GOT3 (cell line): ENCODE measurements at places on chromosomes 6 and 20.

GRCh38 chr20:34923414-34923813 lies 32.2 kb downstream of the GSS start:
- no peak for DNase-seq

- no peak for DNase-seq
Observed at GRCh38 chr6:27889275-27889627, 22.9 kb downstream of the OR2B2 start.

- no peak for DNase-seq
Observed at GRCh38 chr6:53311586-53311935, 37.2 kb downstream of the ELOVL5 start.

- no peak for DNase-seq
Observed at GRCh38 chr6:166465003-166465399, 82.3 kb upstream of the MPC1 start.

DNA sequence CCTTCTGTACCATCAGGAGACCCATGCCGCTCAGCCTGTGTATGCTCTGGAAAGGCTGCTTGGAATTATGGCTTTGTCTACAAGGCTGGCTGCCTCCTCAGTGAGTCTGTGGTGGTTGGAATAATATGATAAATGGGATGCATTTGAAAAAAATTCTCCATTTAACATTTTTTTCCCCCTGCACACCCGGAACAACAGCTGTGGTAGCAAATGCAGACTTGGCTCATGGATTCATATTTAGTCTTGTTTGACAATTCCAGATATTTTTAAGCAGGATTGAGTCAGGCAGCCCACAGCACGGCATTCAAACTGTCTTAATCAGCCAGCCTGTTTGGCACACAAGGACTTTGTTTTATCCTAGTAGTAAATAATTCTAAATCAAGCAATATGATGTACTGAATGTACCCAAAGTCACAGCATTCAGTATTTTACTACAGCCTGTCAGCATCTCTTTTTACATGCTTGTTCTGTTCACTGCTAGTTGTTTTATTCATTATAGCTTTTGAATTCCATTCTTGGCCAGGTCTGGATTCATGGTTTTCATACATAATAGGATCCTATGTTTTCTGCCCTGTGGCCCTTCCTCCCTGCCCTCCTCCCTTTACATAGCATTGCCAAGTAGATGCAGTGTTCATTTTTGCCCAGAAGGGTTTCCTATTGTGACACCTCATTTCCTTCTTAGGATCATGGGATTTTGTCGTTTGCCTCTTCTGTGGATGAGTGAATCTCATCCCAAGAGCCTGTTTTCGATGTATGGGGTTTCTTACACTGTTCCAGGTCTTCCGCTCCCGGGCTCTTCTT lies 68.1 kb downstream of the LRRC1 start:
- no peak for DNase-seq

- no peak for DNase-seq
Observed at GRCh38 chr6:31642798-31643570, 9.5 kb downstream of the BAG6 start.

DNA sequence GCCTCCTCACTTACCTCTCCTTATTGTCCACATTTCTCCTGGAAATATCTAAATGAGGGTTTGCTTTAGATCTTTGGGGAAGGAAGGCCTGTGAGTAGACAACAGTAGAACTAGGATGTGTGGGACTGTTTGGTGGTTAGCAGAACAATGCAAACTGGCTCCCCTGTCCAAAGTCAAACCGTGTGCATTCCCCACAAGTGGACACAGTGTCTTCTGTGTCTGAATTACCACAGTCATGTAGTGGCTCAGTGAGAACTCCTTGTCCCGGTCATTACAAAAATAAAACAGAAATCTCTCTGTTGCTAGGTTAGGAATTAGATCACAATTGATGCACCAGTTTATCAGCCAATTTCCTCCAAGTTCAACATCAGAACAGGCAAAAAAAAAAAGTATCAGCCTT lies 455 bp upstream of the ADGRF4 start:
- no peak for DNase-seq

DNA sequence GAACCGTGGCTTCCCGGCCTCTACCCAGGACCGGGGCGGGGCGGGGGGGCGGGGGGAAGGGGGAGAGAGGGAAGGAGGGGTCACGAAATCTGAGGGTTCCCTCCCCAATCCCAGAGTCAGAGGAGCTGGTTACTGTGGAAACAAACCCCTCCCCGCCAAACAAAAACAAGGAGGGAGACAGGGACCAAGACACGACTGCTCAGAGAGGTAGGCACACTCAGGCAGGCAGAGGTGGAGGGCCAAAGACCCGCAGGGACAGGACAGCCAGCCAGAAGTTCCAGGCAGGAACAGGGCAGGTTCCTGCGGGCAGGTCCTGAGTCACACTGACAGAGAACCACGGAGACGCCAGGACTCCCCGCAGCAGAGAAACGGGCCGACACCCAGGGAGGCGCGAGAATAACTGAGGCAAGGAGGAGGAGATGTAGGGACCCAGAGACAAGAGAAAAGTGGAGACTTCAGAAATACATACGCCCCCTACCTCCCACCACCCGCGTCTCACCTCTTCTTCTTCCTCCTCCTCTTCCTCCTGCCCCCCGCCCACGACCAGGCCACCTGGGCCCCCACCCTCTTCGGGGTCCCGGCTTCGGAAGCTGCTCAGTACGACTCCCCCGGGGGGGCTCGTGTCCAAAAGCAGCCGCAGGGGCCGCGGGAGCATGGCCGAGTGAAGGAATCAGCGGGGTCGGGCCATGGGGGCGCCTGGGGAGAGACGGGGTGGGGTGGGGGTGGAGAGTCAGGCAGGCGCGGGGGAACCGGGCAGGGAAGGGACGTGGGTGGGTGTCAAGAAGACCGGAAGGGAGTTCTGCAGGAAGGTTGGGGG lies 578 bp downstream of the RGL2 start:
- peak; percentile 28 for DNase-seq

DNA sequence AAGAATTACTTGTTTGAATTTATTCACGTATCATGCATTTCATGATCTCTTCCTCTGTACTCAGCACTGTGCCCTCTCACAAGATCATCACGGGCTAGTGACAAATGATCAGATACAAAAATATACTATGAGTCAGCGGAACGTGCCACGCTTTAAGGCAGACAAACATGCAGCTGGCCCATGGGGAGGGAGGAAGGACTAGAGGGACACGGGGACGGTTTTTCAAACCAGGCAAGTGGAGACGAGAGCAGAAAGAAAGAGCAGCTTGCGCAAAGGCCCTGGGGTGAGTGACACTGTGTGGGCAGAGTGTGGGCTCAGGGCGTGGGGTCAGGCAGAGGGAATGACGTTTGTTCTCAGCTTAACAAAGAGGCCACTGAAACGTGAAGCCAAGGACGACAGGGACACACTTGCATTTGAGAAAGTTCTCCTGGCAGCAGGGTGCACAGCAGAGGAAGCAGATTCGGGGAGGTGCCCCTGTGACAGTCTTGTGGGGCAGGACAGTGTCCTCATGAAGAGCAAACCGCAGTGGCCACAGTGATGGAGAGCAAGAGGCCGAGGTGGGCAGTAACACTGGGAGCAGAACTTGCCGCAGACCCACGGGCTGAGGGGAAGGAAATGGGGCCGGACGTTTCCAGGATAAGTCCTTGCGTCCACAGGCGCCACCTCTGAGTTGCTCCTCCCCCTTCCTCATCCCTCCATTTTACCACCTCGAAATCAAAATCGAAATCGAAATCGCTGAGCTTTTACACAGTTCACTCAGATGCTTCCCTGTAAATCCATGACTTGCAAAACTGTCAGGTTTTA lies 6.9 kb upstream of the RPS6KA2 start:
- no peak for DNase-seq

DNA sequence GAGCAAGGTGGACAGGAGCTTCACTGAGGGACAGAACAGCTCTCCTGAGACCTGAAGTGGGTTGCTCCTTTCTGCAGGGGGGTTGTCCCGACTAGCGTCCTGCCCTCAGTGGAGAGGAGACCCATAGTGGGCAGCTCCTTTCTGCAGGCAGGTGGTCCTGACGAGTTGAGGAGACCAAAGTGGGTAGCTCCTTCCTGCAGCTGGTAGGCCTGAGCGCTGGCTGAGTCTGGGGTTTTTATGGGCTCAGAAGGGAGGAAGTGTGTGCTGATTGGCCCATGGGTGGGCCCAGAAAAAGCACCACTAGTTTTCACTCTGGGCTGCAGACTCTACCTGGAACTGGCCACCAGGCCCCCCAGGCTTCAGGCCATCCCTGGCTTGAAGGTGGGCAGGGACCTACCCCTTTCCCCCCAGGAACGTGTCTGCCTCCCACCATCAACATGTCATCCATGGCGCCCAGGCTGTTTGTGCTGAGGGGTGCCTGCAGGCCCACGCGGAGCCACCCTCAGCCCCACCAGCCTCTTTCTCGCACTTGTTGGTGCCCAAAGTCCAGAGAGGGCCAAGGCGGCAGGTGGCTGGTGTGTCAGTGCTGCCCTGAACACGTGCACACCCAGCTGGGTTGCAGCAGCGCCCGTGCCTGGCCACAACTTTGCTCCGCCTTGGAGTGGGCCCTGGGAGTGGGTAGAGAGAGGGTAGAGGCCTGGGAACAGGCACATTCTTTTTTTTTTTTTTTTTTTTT lies 1.6 kb upstream of the DEK start:
- DNase-seq: no peak

DNA sequence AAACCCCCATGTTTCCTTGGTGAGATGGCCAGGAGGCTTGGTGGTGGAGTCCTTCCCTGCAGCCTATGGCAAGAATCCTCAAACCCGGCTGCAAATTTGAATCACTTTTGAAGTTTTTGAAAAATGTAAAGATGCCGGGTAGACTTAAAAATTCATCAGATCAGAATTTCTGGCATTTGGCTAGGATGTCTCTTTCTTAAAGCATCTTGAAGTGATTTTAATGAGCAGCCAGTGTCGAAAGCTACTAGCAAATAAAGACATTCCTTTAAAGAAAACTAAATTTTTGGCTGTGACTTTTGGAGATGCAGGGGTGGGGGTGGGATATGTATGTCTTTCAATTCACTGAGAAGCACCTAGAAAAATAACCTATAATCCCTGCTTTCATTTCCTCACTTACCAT lies 25.6 kb upstream of the NOX3 start:
- DNase-seq: no peak

DNA sequence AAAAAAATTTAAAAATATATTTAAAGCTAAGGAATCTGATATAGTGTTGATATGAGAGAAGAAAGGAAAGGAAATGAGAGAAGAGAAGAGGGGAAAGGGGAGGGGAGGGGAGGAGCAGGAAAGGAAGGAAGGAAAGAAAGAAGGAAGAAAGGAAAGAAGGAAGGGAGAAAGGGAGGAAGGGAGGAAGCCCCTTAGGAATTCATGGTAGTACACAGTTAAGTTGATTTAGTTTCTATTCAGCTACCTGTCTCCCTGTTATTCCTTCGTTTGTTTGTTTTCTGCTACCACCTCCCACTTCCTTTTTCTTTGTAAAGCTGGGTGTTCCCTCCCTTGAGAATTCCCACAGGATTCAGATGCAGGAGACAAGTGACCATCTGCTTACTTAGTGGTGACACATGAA lies 1025.4 kb upstream of the FLRT3 start:
- no peak for DNase-seq

DNA sequence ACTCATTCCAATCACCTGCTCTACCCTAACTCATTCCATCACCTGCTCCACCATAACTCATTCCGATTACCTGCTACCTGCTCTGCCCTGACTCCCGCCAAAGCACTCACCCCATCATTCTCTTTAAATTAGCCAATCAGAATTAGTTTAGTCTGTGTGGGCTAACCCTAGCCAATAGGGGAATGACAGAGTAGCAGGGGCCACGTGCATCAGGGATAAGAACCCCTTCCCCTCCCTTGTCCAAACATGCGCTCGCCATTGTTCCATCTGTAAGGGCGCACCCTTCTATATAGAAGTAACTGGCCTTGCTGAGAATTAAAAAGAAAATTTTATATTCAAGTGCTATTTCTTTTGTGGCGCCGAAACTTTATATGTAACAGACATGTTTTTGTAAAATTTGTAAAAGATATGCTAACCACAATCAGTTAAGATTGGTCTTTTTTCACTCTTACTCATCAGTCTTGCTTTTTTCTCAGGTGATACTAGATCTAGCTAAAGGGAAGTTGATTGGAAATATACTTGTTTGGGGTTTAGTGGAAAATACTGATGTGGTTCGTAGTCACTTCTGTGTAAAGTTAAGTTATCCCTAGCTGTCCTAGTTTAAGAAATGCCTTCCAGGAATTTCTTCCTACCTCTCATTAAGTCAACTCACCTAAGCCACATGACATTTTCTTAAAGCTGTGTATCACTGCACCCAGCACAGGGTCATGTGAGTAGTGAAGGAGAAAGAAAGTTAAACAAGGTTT lies 16.5 kb downstream of the RTN4IP1 start:
- no peak for DNase-seq

- DNase-seq: no peak
Observed at GRCh38 chr6:52186075-52186474, at the start of gene IL17A. Gene IL17A (plus strand): TSS chr6:52186375. CDS start chr6:52186432, 57 bp downstream.

- DNase-seq: no peak
Observed at GRCh38 chr6:123802351-123802696, 1.3 kb upstream of the NKAIN2 start.

DNA sequence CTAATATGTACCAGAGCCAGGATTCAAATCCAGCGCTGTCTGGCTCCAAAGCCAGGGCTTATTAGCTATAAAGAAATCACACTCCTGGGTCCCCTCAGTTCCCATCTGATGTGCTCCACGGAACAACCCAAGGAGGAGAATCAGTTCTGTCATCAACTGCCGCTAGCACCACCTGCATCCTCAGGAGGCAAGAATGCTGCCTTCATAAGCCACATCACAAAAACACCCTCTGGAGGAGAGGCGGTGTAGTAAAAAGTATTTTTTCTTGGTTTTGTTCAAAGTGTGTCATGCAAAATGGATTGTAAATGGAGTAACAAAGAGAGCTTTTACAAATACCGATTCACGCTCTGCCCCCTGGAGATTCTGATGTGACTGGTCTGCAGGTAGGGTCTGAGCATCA lies 57.1 kb downstream of the TNFRSF21 start:
- DNase-seq: no peak

DNA sequence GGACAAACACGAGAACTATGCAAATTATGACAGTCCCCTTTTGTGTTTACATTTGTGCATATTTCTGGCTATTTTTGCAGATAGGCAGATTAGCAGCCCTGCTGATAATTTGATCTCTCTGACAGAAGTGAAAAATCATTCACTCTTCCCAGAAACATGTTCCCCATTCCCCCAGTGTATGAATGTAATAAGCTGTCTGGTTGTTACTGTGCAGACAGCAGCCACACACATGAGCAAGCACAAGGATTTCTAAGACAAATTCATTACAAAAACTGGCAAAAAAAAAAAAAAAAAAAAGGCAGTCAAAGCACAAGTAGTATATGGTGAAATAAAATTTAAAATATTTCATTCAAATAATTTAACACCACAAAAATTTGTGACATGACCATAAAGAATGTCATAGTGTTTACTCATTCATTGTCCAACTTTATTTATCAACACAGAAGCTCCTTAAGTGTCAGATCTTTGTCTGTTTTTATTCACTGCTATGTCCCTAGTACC lies 95.5 kb upstream of the VGLL2 start:
- no peak for DNase-seq

GRCh38 chr6:125872259-125872921 lies 81.6 kb downstream of the NCOA7 start:
- DNase-seq: no peak
